ENCODE measurements at places on chromosomes 12 and 14.

- no peak for DNase-seq
These were observed 152.4 kb upstream of the FKBP4 start for GRCh38 chr12:2642176-2642892.

DNA sequence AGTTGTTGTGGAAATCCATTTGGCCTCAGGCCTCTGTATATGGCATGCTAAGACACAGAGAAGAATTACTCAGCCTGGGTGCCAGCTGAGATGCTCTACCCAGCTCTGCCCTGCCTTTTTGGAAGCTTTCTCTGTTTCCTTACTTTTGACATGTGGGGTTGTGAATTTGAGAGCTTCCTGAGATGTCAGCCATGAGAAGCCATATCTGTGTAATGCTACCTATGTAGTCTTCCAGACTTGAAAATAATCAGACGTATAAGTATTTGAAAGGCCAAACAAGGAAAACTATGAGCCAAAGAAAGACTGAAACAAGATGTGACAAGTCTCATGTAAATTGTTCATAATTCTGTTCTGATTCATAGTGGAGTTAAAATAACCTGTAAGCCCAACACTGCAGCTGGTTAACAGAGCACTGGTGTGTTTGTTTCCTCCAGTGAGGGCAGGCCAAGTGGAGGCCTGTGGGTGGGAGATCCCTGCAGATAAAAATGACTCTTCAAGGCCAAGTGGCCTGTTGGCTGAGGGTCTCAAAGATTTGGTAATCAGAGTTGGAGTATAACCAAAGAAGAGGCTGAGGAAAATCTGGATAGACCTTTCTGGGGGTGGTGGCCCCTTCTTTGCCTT is 94.0 kb downstream of the TMX1 start:
- DNase-seq: no peak

- no peak for DNase-seq
These were observed 41.9 kb upstream of the ABCC9 start for GRCh38 chr12:21983095-21983494.

- no peak for DNase-seq
These were observed 27.7 kb downstream of the FIGNL2 start for GRCh38 chr12:51820526-51821439.

DNA sequence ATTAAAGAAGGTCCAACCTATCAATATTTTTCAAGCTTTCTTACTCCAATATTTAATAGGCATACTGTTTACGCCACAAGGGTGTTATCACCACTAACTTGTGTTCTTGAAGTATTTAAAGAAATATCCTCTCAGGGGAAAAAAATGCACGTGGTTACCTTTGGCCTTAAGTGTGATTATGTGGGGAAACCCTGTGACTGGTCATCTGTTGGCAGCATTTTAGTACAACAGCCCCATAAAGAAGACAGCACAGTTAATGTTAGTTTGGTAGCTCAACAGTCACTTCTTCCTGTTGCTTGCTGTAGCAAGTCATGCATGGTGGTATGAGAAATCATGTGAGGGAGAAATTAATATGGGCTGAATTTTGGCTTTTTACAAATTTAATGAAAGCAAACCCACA is 1021.5 kb upstream of the TMEM132C start:
- DNase-seq: no peak
